ENCODE measurements at places on chromosomes 7 and 10. TPM values are rescaled to one million over a fixed set of nuclear protein-coding genes. Genes with fewer than 3 reads are reported as not detected.
A peak's percentile ranks its signal among the peaks of the same experiment; 100 is the strongest.

- peak; percentile 94 for DNase-seq
Observed at GRCh38 chr10:114638821-114639625, 19.1 kb downstream of the ABLIM1 start.

DNA sequence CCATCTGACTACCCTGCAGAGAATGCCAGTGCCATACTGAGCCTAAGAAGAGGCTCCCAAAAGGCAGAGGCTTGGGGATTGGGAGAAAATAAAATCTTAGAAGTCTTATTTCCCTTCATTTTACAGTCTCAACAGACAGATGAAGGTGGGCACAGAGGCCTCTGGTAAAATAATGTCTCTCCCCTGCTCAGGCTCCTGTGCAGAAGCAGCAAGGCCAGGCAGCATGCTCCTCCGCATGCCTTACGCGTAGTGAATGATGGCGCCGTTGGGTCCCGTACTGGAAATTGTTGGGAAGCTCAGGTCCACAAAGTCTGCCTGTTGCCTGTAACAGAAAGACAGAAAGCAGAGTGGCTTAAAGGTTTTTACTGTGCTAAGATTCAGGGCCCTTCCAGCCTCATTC is 45.8 kb downstream of the XPNPEP1 start:
- DNase-seq, result no peak

DNA sequence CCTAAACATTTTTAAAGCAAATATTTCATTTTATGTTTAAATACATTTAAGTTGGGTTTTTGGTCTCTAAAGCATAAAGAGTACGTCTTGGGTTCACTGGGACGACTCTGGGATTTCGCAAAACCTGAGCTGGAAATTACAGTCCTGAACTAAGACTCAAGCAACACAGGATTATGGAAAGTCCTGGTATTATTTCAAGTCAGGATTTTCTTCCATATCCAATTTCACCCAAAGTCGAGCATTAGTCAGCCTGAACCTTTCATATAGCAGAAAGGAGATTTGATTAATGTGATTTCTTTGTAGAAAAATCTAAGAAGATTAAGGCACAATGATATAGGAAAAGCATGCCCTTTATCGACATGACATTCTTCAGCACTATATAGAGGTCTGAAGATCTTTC is 100.0 kb downstream of the MTERF1 start:
- no peak for DNase-seq

- DNase-seq, result no peak
Observed at GRCh38 chr10:36017137-36017536, 375.0 kb upstream of the FZD8 start.

- DNase-seq, result no peak
Observed at GRCh38 chr7:108697254-108697653, 127.6 kb downstream of the DNAJB9 start.

TET1 gene
- 3.5 TPM for total RNA-seq

DNA sequence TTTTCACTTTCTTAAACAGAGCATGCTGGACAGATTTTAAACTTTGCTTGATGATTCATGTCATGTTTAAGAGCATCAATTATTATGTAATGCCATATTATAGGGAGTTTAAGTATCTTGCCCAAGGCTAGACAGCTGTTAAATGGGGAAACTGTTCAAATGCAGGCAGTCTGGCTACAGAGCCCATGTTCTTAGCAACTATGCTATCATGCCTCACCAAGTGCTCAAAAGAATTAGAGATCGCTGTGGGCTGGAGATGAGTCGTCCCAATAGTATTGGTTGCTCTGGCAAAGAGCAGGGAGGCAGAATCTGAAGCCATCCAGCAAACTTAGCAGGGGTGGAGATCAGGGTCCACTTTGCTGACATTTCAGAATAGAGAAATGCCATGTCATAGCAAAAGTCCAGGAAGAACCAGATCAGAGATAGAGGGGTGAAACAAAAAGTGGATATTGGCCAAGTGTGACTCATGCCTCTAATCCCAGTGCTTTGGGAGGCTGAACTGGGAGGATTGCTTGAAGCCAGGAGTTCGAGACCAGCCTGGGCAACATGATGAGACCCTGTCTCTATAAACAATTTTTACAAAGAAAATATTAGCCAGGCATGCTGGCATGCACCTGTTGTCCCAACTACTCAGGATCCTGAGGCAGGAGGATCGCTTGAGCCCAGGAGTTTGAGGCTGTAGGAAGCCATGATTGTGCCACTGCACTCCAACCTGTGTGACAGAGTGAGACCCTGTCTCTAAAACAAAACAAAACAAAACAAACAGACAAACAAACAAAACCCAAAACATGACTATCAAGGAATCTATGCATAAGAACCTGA is 57.8 kb downstream of the BAMBI start:
- peak; percentile 88 for DNase-seq

GRCh38 chr7:83324596-83324995 is 161.9 kb upstream of the PCLO start:
- no peak for DNase-seq

H2AZ2 gene
- total RNA-seq, result 572 TPM

ANXA8 gene
- 54.3 TPM for total RNA-seq

- DNase-seq, result no peak
Observed at GRCh38 chr10:34281661-34282582, 533.2 kb downstream of the PARD3 start.

PTF1A gene
- total RNA-seq, result not detected

FAM25G gene
- total RNA-seq, result not detected

DNA sequence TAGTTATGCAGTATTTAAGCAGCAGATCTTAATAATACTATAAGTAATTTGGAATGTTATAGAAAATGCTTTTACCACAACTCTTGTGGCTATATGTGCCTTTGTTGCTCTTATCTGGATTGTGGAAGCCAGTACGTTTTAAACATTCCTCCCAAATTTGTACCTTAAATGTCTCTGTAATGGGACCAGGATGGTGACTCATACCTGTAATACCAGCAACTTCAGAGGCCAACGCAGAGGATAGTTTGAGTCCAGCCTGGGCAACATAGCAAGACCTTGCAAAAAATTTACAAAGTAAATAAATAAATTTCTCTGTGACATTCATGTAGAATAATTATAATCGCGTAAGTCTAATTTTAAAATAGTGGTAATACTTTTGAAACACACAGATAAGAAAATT is 283.1 kb downstream of the POM121L12 start:
- no peak for DNase-seq

CDK5 gene
- total RNA-seq, result 57.0 TPM

DNA sequence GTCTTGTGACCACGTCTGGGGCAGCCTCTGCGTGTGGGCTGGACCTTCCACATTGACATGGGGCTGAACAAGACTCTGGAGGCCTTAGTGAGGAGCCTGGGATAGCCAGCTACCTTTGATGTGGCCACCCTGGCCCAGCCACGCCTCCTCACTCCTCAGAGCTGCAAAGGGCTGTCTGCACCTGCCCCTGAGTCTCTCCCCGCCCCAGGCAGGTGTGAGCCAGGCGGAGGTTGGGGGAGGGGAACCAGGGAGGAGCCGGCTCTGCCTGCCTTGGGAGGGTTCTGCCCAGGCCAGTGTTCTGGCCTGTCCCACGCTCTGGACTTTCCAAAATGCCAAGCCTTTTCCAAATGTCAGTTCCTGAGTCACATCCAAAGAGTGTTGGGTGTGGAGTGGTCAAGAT is 72.2 kb downstream of the GTF2IRD1 start:
- no peak for DNase-seq

ITPRID1 gene
- not detected for total RNA-seq

PCDH15 gene
- not detected for total RNA-seq

DNA sequence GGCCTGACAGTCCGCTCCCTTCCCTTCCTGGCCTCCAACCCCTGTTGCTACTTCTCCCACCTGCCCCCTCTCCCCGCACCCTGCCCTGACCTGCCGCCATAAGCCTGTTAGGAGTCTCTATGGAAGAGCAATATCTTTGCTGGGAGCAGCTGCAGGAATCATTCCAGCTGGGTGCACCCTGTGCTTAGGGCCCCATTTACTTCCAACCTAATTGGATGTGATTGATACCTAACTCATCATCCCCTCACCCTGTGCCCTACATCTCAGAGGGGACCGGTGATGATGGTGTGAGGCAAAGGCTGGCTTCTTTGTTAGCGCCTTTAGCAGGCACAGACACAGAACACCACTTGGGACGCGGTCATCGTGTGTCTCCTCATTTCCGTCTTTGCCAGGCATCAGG is 80.0 kb upstream of the FAM180A start:
- DNase-seq, result no peak

DNA sequence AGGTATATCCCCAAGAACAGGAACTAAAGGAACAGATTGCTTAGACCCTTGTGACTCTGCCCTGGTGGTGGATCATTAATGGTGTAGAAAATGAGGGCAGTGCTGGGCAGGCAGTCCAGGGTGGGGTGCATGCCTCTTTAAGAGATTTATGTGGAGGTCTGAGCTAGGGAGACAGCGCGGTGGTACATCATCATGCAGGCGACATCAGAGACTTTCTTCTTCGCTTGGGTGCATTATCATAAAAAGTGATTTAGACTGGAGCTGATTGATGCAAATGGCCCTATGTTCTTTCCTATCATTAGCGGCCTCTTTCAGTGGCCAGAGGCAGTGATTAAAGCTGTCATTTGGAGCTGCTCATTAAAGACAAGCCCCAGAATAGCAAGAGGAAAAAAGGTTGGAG is 519.1 kb upstream of the GALNT17 start:
- no peak for DNase-seq

CFAP58 gene
- total RNA-seq, result 0.83 TPM

GRCh38 chr7:145848691-145849090 is 267.9 kb upstream of the CNTNAP2 start:
- peak; percentile 19 for DNase-seq

GRCh38 chr7:149005427-149006344 is 22.6 kb downstream of the PDIA4 start:
- peak; percentile 44 for DNase-seq

DNA sequence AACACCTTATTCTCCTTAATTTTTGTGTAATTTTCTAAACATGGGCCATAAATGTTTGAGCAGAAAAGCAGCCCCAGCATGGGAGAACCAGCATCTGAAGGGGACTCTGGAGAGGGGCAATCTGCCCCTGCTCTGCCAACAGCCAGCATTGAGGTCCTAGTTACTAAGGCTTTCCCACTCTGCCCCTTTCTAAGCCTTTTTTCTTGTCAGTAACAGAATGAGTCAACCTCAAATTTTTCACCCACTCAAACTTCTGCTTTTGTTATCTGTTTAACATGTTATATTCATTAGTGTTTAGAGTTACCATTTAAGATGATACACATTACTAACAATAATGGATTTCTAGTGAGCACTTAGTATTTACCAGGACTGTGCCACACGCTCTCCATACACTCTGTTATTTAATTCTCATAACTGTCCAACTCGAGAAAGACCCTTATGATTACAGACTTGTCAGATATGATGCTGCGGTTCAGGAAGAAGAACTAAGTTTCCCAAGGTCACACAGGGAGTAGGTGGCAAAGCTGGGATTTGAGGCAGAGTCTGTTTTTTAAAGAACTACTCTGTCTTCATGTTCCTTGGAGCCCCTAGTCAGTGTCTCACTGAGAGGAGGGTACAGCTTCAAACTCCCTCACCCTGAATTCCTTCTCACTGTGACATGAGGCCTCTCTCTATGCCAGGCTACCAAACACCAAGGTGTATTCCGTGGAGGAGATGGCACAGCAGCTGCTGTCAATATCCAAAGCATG is 19.9 kb upstream of the GPAM start:
- DNase-seq, result no peak

- no peak for DNase-seq
Observed at GRCh38 chr7:1703441-1703840, 33.4 kb downstream of the ELFN1 start.

- DNase-seq, result peak; percentile 99
Observed at GRCh38 chr7:1537535-1538412, 7.3 kb downstream of the MAFK start.

VGF gene
- total RNA-seq, result 1.0 TPM

DNA sequence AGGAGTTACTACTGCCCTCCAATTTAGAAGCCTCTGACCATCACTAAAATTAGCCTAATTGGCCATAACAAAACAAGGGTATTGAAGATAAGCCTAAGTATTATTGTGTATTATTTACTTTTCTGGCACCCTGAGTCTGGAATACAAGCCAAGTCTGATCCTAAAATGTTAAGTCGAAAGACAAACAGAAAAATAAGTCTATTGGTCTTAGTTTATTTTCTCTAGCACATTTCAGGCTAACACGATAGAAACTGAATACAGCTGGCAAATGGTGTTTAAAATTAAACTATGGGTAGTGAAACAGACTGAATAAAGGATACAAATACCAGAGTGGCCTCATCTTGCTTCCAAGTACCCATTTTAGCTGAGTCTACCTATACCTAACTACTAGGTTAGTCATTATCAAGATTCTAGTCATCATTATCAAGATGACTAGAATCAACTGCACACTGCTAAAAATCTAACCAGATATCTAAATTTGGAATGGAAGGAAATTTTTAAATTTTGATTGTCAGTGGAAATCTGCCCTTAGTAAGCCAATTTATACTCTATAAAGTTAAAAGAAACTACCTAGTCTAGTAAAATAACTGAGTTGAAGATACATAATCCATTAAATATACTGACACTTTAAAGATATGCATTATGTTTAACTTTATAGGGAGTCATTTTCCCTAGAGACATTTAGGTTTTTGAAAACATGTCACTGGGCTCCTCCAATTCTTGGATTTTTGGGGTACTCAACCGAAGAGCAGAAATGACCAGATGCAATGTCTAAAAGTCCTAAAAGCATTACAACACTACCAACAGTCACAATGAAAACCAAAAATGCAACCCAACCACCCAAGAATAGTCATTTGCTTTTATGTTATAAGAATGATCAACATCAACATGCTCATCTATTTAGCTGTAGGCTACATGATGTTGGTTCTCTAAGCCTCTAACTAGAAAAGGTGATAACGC is 80.9 kb downstream of the NT5C2 start:
- no peak for DNase-seq

LRRC61 gene
- 0.67 TPM for total RNA-seq

C10orf62 gene
- total RNA-seq, result 0.38 TPM

RAB18 gene
- 79.9 TPM for total RNA-seq

CLDN4 gene
- total RNA-seq, result 31.4 TPM

GRCh38 chr10:15144788-15145187 is 23.7 kb downstream of the NMT2 start:
- no peak for DNase-seq
